EH (cell line): ENCODE measurements at places on chromosomes 5 and 9.

DNA sequence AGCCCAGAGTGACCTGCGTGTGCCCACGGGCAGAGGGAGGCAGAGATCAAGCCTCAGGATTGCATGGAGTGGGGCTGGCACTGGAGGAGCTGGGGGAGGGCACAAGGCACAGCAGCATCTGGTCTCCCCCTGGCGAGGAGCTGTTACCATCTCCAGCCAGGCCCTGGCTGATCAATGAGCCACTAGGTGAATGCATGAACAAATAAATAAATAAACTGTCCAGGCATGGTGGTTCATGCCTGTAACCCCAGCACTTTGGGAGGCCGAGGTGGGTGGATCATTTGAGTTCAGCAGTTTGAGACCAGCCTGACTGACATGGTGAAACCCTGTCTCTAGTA is 14.3 kb upstream of the PSMB7 start:
- DNase-seq = no peak

DNA sequence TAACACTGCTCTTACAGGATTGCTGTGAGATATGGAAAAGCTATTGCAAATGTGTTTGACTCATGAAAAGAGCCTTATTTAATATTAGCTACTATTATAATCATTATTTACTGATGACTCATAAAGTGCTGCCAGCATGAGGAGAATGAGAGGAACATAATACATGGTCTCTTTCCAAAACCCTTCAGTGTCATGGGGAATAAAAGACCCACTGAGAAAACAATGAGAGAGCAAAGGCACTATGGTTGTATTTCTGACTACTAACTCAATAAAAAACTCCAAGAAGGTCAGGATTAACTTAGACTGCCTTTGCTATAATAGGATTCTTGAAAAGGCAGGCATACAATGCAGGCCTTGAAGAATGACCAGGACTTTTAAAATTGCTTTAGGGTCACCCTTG is 633.5 kb downstream of the DTWD2 start:
- no peak for DNase-seq

- no peak for DNase-seq
Measured at GRCh38 chr9:113652355-113653152, 189.0 kb downstream of the RGS3 start.

- DNase-seq = no peak
Measured at GRCh38 chr5:122404653-122405362, 92.8 kb downstream of the SNCAIP start.

GRCh38 chr9:101469026-101469425 is 33.5 kb upstream of the ALDOB start:
- DNase-seq = no peak

DNA sequence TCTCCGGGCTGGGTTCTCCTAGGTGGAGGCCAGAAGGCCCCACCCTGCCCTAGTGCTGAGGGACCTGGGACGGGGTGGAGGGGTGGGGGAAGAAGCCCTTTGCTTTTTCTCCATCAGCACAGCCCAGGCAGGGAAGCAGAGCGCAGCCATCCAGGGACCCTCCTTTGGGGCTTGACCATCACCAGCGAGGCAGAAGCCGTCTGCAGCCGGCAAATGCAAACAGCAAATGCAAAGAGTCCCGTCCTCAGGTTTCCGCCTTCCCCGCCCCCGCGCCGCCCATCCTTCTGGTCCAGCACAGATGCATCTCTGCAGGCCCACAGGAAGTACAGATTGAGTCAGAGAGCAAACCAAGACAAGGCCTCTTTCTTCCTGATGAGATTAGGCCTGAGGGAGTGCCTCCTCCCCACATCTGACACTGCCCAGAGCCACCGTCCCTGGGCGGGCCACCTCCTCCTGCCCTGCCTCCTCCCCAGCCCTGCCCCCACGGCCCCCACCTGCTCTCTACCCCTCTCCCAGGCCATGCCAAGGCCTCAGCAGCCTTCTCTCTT is 23.4 kb downstream of the CORO2A start:
- DNase-seq = peak; percentile 68

DNA sequence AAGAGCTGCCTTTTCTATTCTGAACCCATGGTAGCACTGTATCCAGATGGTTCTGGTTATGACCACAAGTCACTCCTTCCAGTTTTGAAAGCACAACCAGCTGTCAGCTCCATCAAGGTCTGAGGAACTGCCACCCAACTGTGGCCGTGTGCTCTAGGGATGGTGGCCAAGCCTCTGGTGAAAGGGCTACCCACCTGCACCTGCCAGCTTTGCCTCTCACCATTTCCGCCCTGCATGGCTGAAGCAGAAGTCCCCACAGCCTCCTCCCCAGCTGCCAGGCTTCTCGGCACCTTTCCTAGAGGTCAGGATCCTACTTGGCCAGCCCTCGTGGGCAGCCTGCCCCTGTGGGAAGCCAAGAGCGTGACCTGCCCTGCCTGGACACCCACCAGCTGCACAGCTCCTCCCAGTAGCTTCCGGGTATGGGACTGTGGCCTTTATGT is 16.8 kb downstream of the SEMA5A start:
- no peak for DNase-seq

DNA sequence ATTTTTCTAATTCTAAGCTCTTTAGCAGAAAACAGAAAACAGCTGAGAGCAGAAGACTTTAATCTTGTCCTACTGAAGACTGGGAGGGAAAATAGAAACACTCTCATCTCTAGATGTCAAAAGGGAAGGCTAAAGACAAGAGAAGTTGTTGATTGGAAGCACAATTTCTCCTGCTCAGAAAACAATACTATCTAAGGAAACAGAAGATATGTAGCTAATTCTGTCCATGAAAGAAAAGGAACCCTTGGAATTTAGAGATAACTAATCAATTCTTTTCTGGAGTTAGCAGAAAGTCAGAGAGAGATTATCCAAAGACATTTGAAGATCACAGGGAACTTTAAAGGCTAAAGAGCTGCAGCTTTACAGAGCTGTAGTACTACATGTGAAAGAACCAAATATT is 126.2 kb downstream of the HSD17B3 start:
- DNase-seq = no peak

GRCh38 chr9:115923410-115923809 is 230.2 kb upstream of the PAPPA start:
- DNase-seq = no peak

DNA sequence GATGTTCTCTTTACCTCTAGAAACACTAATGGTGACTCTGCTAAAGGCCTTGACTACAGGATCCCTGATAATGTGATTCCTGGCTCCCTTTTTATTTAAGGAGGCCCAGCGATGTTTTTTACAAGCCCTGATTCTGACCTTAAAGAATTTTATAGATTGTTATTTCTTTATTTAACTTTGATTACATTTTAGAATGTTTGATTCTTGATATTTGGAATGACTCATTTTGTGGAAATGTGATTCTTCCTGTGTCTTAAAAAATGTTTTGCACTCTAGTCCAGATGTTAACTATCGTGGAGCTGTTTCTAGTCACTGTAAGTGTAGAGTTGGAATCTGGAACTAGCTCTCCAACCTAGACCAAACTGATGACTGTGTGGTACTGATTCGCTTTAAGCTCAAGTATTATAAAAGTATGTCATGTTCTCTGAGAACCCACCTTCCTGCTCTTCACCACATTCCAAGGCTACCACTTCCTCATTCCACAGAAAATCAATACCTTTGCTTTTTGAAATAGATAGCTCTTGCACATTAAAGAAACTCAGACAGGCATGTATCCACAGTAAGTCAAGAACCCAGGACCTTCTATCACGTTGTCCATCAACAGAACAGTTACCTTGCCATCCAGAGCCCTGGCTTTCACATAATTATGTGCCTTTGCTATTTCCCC is 65.2 kb downstream of the JMY start:
- DNase-seq = peak; percentile 59

DNA sequence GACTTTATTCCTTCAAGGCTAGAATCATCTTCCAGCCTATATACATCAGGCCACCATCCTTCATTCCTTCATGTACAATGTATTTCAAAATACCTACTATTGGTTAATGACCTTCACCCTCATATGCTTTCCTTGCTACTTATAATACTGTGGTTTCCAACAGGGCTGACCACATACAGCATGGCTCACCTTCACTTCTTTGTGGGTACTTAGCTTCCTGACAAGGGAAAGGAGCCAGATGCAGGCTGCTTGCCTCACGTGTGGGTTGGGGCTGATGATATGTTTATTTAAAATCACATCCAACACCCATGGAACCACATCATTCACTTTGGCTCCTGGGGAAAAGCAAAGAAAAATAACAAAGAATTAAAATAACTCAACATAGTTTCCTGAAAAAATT is 63.9 kb upstream of the OR2K2 start:
- DNase-seq = no peak

DNA sequence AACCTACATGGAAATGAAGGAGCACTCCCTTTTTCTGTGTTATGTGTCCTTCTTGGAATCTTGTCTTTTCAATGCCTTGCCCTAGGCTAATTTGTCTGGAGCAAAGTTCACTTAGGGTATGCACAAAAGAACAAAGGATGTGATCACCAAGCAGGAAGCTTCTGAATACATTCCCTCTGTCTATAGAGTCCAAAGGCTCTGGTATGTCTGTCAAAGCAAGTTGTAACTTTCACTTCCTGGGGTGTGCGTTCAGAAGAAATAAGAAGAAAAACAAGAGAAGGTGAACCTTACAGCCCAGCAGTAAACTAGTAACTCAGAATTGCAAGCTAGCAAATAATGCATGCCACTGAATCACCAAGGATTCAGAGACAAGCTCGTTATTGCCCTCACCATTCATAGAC is 31.7 kb upstream of the CDH6 start:
- DNase-seq = peak; percentile 35

GRCh38 chr5:135203019-135203418 is 169.0 kb upstream of the PITX1 start:
- no peak for DNase-seq

GRCh38 chr9:131555841-131556673 is 10.7 kb downstream of the PRRT1B start:
- DNase-seq = no peak

GRCh38 chr9:79776581-79776980 is 204.8 kb downstream of the TLE4 start:
- peak; percentile 28 for DNase-seq

GRCh38 chr5:136374003-136374402 is 8.7 kb upstream of the TRPC7 start:
- peak; percentile 41 for DNase-seq

DNA sequence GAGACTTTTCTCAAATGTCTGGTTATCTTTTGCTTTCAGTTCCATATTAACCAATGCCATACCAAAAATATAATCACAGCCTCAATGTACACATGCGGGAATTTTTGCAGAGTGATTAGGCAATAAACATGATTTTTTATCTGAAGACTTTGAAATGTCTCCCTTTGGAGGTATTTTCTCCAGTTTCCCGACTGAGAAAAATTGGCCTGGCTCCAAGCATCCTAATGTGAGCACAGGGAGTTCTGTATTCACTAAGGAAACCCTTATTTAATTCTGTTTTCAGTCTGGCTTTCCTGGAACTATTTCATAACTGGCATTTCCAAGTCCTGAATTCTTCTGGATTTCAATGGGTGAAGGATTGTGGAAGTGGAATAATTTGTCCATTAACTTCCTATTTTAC is 8.5 kb downstream of the HCN1 start:
- no peak for DNase-seq
